A549 treated with Hydrocortisone at 1 μM for 4 hours (cell line): ENCODE measurements at places on chromosomes 13 and 19. TPM values are rescaled to one million over a fixed set of nuclear protein-coding genes. Genes with fewer than 3 reads are reported as not detected.

SOX1 gene
- total RNA-seq = not detected in 5 replicates

NCAN gene
- total RNA-seq = 0.01 to 0.23 TPM (median 0.10 TPM) in 5 replicates

STK11 gene
- total RNA-seq = 34.1 to 37.9 TPM (median 35.8 TPM) in 5 replicates

FARP1 gene
- total RNA-seq = 15.1 to 18.4 TPM (median 15.5 TPM) in 5 replicates

CCDC122 gene
- 1.7 to 3.8 TPM (median 3.0 TPM) in 5 replicates for total RNA-seq

ZNF135 gene
- total RNA-seq = not detected in 5 replicates

TUBA3C gene
- not detected in 5 replicates for total RNA-seq

EID2 gene
- 33.6 to 44.2 TPM (median 43.1 TPM) in 5 replicates for total RNA-seq

GRWD1 gene
- 108 to 129 TPM (median 110 TPM) in 5 replicates for total RNA-seq

KLK14 gene
- total RNA-seq = 0.26 to 0.44 TPM (median 0.36 TPM) in 5 replicates

C19orf67 gene
- total RNA-seq = not detected in 5 replicates

SLC6A16 gene
- 0.77 to 1.3 TPM (median 0.85 TPM) in 5 replicates for total RNA-seq

SCGB2B2 gene
- total RNA-seq = 0.06 to 0.10 TPM (median 0.08 TPM) in 3 of 5 replicates, not detected in the others

RGS9BP gene
- total RNA-seq = 0.31 to 0.59 TPM (median 0.44 TPM) in 5 replicates

PLK5 gene
- total RNA-seq = not detected in 5 replicates

TMEM161A gene
- total RNA-seq = 20.7 to 24.5 TPM (median 24.3 TPM) in 5 replicates

PLIN5 gene
- 0.06 to 0.20 TPM (median 0.12 TPM) in 5 replicates for total RNA-seq

S1PR4 gene
- total RNA-seq = 0.06 to 0.22 TPM (median 0.12 TPM) in 4 of 5 replicates, not detected in the other

KLK13 gene
- total RNA-seq = 0.13 to 0.23 TPM (median 0.15 TPM) in 3 of 5 replicates, not detected in the others

LIM2 gene
- not detected in 5 replicates for total RNA-seq

KCNC3 gene
- total RNA-seq = 1.2 to 1.4 TPM (median 1.4 TPM) in 5 replicates

GJB2 gene
- total RNA-seq = 0.44 to 1.0 TPM (median 0.75 TPM) in 5 replicates

MAST3 gene
- total RNA-seq = 1.8 to 2.7 TPM (median 2.1 TPM) in 5 replicates

IFT88 gene
- 8.4 to 10.6 TPM (median 8.9 TPM) in 5 replicates for total RNA-seq

TMEM38A gene
- 0.93 to 1.2 TPM (median 1.1 TPM) in 5 replicates for total RNA-seq

BRME1 gene
- 0.26 to 1.0 TPM (median 0.46 TPM) in 5 replicates for total RNA-seq

IL27RA gene
- total RNA-seq = 8.8 to 10.3 TPM (median 9.4 TPM) in 5 replicates

PCDH17 gene
- total RNA-seq = 0.02 to 0.12 TPM in 2 of 5 replicates, not detected in the others

ATXN8OS gene
- not detected in 5 replicates for total RNA-seq

MRI1 gene
- total RNA-seq = 10.3 to 12.9 TPM (median 12.5 TPM) in 5 replicates

ZNF726 gene
- total RNA-seq = 0.39 to 0.61 TPM (median 0.59 TPM) in 5 replicates

CD70 gene
- total RNA-seq = 11.4 to 24.9 TPM (median 21.6 TPM) in 5 replicates
